Cardiac septum (tissue), 1 donor: ENCODE measurements at places on chromosomes 5 and 9. TPM values are rescaled to one million over a fixed set of nuclear protein-coding genes. Genes with fewer than 3 reads are reported as not detected.

BRD9 gene
- 25.9 TPM for total RNA-seq

SLC6A7 gene
- total RNA-seq = not detected

CATSPER3 gene
- total RNA-seq = 0.54 TPM

ROR2 gene
- total RNA-seq = 0.65 TPM

PTTG1 gene
- total RNA-seq = 1.0 TPM

PTCH1 gene
- 4.3 TPM for total RNA-seq

DNM1 gene
- 7.3 TPM for total RNA-seq

UNC5A gene
- total RNA-seq = 0.05 TPM

FSTL4 gene
- total RNA-seq = not detected

ADAMTS19 gene
- 0.40 TPM for total RNA-seq

DNA sequence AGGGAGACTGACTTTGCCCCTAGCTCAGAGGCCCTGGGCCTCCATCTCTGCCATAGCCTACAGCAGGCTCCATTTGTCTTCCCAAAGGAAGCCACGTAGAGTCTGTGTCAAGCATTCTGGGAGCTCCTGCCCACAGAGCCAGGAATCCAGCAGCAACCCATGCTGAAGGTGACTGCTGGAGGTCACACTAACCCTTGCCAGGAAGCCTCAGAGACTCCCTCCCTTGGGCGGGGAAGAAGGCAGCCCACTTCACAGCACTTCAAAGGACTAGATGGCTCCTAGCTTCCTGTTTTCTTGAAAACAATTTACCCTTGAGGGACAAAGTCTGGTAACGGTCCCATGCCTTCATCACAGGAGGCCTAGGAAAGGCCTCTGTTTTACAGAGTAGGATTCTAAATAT is 1.7 kb downstream of the CKMT2 start:
- DNase-seq = no peak

- DNase-seq = no peak
These were observed 5.2 kb downstream of the TSC1 start for GRCh38 chr9:132939169-132939568.

DNA sequence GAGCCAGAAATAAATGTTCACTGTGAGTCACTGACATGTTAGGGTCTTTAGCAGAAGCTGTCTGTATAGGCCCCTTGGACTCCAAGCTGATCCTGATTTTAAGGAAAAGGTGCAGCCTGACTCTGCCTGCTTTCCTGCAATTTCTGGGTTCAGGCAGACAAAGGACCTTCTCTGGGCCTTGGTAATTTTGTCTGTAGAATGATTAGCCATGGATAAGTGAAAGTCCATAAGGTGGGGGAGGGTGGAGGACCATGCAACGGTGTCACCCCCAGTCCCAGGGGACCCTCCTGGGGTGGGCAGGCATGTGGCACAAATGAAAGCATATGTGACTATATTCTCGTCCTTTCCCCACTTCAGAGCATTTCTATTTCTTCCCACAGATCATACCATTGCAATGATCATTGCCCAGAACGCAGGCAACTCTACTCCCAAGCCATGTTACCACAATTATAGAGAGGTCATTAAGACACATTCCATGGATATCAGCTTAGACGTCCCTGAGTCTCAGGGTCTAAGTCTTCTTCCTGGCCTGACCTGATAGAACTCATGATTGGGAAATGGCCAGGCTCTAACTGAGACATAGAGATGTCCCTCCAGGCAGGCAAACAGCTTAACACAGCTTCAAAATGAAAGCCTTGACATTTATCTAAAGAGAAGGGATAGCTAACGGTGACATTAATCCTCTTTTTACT is 157.9 kb upstream of the ALDH1B1 start:
- DNase-seq = no peak

GRCh38 chr5:42426016-42426415 is 2.8 kb downstream of the GHR start:
- no peak for DNase-seq

GRCh38 chr5:147576646-147577535 is 67.0 kb upstream of the DPYSL3 start:
- no peak for DNase-seq

DNA sequence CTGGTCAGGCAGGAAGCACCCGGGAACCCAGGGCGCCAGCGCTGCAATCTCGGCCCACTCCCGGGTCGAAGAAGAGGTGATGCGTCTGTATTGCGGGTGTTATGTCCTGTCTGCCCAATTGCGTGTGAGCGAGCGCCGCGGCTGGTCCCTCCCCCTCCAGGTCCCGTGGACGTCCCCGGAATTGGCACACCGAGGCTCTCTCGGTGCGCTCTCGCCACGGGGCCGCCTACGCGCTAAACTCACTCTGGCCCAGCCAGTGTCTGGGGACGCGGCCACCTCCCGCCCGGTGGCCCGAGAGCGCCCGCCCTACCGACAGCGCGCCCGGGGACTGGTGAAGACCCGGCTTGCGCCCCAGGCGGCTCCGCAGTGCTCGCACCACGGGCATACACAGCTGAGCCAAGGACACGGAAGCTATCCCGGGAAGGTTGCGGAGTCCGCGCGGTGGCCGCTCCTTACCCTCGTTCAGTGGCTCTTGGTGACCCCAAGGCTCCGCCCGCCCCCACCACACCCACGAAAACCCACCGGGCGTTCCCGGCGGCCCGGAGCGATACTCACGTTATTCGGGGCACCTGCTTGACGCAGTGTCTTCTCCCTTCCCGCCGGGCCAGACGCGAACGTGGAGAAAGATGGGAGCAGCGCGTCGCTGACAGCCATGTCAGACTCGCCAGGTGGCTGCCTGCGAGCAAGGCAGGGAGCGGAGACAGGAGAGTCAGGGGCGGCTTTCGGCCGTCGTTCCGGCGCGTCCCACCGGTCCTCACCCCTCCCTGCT is 1.0 kb downstream of the KLF4 start:
- DNase-seq = peak; percentile 82

DNA sequence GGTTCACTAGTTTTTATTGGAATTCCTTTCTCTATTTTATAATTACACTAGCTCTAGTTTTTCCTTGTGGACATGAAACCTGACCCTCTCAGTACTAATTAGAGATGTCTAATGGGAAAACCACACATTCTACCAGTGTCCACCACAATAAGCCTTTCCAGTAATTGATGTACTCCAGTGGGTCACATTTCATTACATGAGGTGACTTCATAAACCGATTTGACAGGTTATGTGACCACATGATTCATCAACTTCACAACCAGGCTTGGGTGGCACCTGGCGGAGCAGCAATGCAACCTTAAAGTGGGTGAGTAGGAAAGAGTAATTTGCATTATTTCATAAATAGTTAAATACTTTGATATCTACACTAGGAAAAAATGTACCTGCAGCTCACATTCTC is 284.2 kb upstream of the ADAMTS16 start:
- no peak for DNase-seq

- DNase-seq = no peak
These were observed 11.4 kb downstream of the PSD2 start for GRCh38 chr5:139806726-139807646.

DNA sequence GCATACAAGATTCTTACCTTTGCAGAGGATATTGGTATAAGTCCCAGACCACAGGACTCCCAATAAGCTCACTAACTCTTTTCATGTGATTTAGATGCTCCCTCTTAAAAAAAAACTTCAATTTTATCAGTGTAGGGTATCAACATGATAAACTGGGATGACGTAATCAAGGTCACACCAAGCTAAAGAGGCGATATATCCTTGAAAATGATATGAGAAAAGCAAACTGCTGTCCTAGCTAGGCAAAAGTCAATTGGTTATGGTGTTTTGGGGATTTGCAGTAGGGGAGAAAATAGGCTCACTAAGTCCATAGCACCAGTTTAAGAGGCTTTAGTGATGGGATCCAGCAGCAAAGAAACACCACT is 354.4 kb downstream of the DIRAS2 start:
- DNase-seq = no peak

GRCh38 chr5:126483156-126483555 is 59.9 kb downstream of the GRAMD2B start:
- no peak for DNase-seq

- no peak for DNase-seq
These were observed 27.8 kb downstream of the RECK start for GRCh38 chr9:36064448-36065037.

- no peak for DNase-seq
These were observed 136.3 kb downstream of the TMEM232 start for GRCh38 chr5:110590187-110590586.

DNA sequence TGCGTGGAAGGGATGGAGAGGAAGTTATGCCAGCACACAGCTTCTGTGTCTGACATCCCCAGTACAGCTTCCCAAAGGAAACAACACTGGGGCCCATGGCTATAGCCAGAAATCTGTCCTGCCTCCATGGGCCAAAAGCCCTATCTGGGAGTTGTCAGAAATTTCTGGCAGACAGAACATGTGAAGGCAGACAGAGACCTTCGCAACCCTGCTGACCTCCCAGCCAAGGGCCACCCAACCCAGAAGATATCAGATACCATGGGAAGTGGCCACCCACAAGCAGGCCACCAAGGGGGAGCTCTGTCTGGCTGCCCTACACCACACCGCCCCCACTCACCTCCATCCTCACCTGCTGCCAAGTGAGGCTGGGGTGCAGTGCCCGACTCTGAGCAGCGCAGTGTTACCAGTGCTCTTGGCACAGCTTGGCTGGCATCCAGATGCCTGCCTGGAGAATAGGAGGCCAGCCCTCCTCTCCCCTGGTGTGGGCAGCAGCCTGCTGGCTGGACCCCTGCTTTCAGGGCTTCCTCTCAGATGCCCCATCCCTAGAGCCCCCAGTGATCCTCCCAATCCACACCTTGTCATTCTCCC is 61.6 kb upstream of the NEURL1B start:
- DNase-seq = no peak

GRCh38 chr5:176727983-176728675 is 80.8 kb downstream of the TSPAN17 start:
- no peak for DNase-seq

DNA sequence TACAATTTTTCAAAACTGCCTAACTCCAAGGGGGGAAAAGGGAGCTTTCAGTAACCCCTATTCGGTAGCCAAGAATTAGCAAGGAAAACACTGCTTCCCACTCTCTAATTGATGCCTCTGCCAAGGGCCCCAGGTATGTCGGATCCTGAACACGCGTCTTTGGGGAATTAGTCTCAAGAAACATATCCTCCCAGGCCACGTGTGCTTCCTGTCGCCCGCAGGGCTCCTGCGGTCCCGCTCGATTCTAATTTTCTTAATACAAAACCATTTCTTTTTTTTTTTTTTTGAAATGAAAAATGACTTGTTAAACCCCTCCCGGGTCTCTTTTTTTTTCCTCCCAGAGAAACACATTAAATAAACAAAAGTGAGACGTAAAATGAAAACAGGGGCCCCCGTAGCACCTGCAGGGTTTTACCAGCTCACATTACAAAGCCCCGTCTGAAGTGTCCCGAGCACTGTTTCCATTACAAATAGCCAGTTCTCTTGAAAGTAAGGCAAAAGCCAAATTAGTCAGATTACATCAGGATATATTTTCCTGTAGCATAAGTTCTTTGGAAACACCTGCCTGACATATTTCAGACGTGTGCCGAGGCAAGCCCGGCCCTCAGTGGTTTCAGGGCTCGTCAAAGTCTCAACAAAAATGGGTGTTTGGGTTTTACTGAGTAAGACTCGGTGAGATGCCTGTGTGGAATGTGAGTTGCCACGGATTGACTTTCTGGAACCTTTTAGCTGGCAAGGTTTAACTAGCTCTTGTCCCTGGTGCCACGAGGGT is 21.5 kb downstream of the SMIM23 start:
- no peak for DNase-seq
